ENCODE measurements at places on chromosomes 5 and 9. TPM values are rescaled to one million over a fixed set of nuclear protein-coding genes. Genes with fewer than 3 reads are reported as not detected.

The TCOF1 gene
- 83.4 TPM for polyA plus RNA-seq

The PRDM12 gene
- polyA plus RNA-seq, result 0.11 TPM

The SOHLH1 gene
- not detected for polyA plus RNA-seq

The PCDHGA12 gene
- polyA plus RNA-seq, result 0.68 TPM
